ENCODE measurements at places on chromosomes 6 and 20.

DNA sequence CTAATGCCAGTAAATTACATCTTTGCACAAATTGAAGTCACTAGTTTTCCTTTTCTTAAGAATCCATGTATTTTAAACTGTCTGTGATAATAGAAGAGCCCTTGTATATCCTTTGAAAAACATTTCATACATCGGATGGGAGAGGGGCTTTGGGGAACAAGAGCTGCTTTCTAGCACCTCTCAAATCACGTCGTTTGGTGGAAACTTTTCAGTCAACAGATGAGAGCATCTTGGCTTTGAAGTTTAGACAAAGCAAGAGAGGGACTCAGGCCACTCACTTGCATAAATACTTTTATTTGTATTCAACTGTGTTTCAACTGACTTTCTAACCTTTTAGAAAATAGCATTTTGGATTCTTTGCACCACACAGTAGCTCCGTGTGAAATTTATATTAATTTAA is 502.3 kb upstream of the IMPG1 start:
- DNase-seq = no peak

GRCh38 chr6:108353853-108354252 is 59.0 kb downstream of the AFG1L start:
- DNase-seq = no peak

GRCh38 chr6:13478525-13478966 is 8.9 kb downstream of the GFOD1 start:
- DNase-seq = no peak

- no peak for DNase-seq
Observed at GRCh38 chr6:12709116-12709515, 7.5 kb upstream of the PHACTR1 start.

DNA sequence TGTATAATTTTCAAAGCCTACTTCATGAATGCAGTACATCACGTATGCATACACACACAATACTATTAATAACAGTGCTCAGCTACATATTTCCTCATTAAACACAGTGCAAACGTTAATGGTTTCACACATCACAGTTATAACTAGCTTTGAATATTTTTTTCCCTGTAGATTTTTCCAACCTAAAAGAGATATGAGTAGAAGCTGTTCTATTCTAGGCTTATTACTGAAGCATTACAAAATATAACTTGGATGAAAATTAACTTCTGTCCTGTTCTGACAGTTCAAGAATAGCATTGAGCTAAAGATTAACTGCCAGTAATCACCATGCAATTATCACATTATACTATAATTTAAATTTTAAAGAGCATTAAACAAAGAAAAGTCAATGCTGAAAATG is 6.2 kb downstream of the LMBRD1 start:
- no peak for DNase-seq

GRCh38 chr6:34358389-34358905 is 34.0 kb downstream of the NUDT3 start:
- DNase-seq = no peak

DNA sequence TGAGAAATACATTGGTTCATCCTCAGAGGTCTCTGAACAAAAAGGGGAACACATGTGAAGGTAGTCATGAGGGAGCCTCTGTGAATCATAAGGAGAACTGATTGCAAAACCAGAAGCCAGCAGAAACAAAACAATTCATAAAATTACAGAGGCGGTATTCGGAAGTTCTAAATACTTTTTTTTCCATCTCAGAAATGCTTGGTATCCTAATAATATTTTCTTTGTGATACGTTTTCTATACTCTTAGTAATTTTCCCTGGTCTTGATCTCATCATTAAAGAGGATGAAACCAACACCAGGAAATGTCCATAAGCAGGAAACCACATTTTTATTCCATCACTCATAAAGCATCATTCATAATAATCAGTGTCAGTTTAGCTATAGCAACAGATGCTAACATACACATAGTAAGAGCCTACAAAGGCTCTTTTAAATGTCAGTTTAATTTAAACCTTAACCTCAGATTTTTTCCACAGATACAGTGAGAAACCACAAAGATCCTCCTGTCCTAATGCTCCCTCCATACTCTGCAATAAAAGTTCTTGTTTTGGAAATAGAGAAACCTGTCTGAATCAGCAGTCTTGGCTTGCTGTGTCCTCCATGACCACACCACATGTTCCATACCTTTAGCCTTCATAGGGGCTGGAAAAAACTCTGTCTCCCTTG is 29.2 kb downstream of the SGK1 start:
- no peak for DNase-seq

Data from HAP-1 (cell line).